Stimulated activated CD8-positive, alpha-beta memory T cell treated with anti-CD3 and anti-CD28 coated beads, Interleukin-2, amount 100 ng/mL, for 1 hour (primary cell): ENCODE measurements at places on chromosomes 16 and 17.
A peak's percentile ranks its signal among the peaks of the same experiment; 100 is the strongest.

DNA sequence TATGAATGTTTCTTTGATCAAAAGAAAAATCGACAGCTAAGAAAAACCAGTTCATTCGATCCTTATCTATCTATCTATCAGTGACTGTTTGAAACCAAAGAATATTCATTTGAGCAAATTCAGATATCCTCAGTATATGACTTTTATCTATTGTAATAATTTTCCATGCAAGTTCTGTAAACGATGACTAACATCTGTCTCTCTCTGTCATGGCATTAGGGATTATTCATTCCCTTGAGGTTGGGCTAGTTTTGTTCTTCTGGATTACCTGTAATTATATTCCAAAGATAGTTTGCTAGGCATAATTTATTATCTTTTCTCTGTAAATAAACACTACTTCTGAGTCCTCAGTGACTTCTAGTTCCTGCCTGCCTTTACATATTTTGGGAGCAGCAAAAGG is 497.7 kb upstream of the CDH11 start:
- DNase-seq: no peak

GRCh38 chr17:37158290-37158689 is 209.5 kb downstream of the AATF start:
- no peak for DNase-seq

- no peak for DNase-seq
Measured at GRCh38 chr16:67028167-67028695, 718 bp upstream of the CBFB start.

- no peak for DNase-seq
Measured at GRCh38 chr16:64217789-64218535, 903.9 kb downstream of the CDH11 start.

GRCh38 chr16:69768666-69769065 is 6.5 kb downstream of the WWP2 start:
- no peak for DNase-seq

DNA sequence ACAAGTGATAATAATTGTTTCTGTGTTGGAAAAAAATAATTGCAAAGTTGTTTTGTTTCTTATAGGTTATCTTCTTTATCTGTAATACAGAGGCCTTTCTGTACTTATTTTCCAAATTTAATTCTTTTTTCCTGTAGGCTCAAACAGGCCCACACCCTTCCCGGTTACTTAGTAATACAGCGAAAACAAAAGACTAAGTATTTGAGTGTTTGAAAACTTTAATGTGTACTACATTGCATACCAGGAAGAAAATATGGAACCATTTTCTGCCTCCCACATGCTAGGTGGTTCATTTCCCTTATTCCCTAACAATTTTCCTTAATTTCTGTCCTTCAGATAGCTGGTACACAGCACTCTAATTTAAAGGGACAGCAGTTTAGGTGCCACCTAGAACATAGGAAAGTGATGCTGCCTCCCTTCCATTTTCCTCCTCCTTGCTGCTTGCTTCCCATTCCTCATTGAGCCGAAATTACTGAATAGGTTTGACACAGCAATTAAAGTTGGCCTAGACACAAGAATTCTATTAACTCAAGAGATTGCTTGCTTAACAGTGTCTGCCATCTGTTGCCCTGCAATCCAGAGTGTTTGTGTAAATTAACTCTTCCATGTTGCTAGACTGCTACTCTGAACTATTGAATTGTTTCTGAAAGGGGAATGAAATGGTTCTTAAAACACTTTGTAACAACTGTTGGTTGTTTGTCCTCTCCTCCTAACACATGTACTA is 24.2 kb downstream of the CYB5B start:
- no peak for DNase-seq

DNA sequence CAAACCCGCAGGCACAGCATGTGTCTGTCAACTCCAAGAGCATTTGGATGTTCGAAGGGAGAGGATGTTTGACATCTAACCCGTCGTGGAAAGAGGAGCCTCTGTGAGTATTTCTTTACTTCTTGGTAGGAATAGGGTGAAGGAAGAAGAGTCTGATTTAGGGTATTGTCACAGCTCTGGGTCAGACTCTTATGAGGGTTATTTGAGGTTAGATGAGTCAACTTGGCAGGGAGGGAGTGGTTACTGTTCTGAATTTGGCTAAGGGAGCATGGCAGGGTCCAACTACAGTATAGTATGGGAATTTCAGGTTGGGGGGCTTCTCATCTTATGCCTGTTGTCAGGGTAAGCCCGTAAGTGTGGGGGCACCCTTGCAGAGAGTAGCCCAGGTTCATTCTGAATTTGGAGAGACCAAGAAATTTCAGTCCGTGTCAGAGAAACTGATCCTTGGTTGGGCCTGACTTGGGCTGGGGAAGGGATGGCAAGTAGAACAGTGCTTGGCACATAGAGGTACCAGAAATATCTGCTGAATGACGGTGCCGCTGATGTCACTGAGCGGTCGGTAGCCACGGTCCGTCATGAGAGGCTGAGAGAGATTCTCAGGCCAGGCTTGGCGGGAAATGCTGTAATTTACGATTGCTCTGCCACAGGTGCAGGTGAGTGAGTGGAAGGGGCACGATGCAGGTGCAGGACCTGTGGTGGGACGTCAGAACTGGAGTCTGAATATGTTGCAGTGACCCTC is 43.2 kb downstream of the MYH3 start:
- no peak for DNase-seq

DNA sequence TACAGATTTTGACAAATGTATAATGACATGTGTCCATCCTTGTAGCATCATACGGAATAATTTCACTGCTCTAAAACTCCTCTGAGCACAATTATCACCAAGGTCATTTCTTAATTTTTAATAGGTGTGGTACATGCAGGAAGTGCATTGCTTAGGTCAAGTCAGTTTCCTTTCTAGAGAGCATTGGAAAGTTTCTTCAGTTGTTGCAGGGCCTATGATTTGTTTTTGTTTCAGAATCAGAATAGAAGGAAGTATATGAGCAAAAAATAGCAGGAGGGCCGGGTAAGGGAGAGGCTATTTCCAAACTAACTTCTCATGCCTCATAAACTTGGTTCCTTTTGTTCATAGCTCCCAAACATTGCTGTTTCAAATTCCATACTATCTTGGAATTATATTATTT is 24.0 kb upstream of the SLFN5 start:
- no peak for DNase-seq

DNA sequence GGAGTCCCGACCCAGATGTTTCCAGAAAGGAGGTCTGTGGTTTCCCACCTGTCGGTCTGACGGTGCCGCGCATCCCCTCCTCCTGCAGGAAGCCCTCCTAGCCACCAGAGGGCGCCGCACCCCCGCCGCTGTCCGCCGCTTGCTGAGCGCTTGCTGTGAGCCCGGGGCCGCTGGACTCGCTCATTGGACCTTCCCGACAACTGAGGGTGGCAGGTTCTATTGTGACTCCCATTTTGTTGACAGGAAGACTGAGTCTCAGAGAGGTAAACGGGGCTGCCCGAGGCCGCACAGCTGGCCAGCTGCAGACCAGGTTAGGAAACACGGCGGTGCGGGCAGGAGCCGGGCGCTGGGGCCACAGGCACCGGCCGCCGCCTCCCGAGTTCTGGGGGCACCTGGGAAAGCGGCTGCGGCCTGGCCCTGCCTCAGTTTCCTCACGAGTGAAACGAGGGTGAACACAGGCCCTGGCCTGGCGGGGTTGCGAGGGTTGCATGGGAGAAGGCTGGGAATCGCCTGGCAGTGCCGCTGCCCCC is 191.1 kb upstream of the CIBAR2 start:
- DNase-seq: peak; percentile 56

DNA sequence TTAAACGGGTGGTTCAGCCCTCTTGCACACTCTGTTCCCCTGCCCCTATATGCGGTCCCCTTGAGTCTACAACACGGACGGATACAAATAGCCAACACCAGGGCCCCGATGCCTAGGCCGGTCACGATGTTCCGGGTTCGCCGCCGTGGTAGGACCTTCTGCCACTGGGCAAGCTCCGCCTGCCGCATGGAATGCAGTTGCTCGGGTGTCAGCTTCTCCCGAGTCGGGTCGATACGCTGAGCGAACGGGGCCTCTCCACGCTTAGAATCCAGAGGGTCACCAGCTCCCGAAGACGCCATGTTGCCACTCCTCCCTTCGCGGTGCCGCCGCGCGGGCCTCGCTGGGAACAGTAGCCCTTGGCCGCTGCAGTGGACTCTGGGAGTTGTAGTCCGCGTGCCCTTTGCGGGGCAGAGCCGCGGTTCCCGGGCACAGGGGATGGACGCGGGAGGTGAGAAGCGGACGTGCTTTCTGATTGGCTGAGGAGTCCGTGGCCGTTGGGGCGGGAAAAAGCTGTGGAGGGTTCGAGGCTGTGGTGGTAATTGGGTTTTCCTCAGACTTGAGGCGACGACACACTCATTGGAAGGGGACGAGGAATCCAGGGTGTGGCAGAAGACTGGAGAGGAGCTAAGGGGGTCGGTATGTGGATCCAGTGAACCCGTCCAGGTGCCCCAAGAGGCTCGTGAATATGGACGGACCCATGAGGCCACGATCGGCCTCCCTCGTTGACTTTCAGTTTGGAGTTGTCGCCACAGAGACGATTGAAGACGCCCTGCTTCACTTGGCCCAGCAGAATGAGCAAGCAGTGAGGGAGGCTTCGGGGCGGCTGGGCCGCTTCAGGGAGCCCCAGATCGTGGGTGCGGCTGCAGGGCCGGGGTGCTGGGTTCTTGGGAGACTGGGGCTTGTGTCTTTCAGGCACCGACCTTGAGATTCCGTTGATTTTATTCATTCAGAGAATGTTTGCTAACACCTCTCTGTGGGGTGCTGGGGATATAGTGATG is at the start of the genes CNTD1 and COA3:
CNTD1 (plus strand) TSS at position 479 of the 998 bp plus-strand sequence; CDS start at position 686, 207 bp downstream.
COA3 (minus strand) TSS at position 322 of the 998 bp plus-strand sequence; CDS start at position 299, 23 bp downstream.
- peak; percentile 57 for DNase-seq

DNA sequence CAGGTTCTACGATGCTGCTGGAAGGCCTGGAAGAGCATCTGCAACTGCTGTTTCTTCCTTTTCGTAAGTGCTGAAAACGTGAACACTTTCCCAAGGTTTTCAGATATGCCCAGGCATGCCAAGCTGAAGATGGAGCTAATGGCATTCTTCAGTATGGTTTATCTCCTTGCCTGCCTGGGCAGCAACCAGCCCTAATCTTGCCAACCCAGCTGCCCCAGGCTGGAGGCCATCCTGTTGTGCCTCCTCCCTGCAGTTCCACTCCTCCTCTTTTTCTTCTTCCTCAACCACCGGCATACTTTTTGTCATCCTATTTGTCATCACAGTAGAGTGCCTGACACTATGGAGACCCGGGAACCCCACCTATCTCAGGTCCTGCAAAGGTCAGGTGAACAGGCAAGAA is 1849.3 kb downstream of the TP53TG3F start:
- DNase-seq: no peak

DNA sequence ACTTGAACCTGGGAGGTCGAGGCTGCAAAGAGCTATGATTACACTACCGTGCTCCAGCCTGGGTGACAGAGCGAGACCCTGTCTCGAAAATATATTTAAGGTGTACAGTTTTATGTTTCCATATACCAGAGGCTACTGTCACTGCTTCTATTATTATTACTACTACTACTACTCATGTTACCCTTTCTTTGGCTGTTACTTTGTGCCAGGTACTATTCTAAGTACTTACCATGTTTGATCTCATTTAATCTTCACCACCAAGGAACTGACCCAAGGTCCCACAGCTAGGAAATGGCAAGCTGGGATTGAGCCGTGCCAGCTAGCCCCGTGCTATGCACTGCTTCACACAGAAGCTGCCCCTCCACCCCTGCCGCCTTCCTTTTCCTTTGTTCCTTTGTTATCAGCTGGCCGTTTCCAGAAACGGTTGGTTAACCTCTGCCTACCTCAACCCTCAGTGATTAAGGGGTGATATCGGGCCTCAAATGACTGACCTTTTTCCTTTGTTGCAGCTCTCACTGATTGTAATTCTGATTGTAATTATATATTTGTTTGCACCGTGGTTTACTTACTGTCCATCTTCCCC is 78.4 kb downstream of the ABCC1 start:
- no peak for DNase-seq

GRCh38 chr17:4167786-4168185 is 24.8 kb downstream of the CYB5D2 start:
- no peak for DNase-seq

- no peak for DNase-seq
Measured at GRCh38 chr16:57627184-57627871, 1.1 kb upstream of the ADGRG1 start.

- no peak for DNase-seq
Measured at GRCh38 chr16:56667581-56668571, at the start of gene MT1G. TSS of gene MT1G (minus strand) at chr16:56668065. CDS start at chr16:56667993, 72 bp downstream.

- no peak for DNase-seq
Measured at GRCh38 chr17:71919186-71919585, 201.6 kb upstream of the SOX9 start.

DNA sequence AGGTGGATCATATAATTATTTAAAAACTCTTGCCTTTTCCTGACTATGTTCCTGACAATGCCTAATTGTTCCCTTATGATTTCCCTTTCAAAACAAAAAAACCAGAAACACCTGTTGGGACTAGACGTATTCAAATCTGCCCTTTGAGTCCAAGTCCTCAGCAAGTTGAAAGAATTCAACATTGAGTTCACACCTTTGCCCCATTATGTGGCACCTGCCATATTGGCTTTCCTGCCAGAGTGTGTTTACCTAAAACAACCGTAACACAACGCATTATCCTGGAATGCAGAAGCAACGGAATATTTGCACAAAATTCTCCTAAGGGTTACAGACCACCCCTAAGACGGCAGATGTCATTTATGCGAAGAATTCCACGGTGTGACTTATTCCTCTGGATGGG is 105.9 kb downstream of the ZFHX3 start:
- DNase-seq: no peak

- DNase-seq: no peak
Measured at GRCh38 chr17:9343516-9343915, 232.1 kb downstream of the STX8 start.

- DNase-seq: no peak
Measured at GRCh38 chr17:50133028-50133768, 3.2 kb upstream of the SAMD14 start.

GRCh38 chr16:54821731-54822130 is 108.9 kb upstream of the IRX5 start:
- DNase-seq: no peak

- DNase-seq: no peak
Measured at GRCh38 chr17:36919407-36919968, 17.8 kb upstream of the LHX1 start.

DNA sequence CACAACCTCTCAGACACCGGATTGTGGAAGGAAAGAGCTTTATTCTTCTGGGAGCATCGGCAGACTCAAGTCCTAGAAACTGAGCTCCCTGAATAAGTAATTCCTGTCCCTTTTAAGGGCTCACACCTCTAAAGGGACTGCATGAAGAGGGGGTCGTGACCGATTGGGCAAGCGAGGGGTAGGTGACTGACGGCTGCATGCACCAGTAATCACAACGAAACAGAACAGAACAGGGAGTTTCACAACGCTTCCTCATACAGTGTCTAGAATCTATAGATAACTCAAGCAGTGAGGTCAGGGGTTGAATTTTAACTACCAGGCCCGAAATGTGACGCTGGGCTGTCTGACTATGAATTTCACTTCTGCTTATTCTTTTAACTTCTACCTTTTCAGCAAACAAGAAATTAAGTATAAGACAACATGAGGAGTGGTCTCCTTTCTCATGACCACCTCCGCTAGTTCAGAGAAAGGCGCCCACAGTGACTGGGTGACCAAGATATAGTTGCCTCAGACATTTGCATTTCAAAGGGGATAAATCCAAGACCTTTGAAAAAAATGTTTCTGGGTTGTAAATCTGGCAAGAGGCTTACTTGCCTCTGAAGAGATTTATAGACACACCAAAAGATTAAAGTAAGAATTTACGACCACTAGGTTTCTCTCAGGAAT is 88.4 kb upstream of the ATF7IP2 start:
- DNase-seq: no peak

GRCh38 chr16:89089120-89089519 is 4.5 kb upstream of the ACSF3 start:
- DNase-seq: no peak

- DNase-seq: no peak
Measured at GRCh38 chr17:30920282-30920681, 1.5 kb upstream of the ADAP2 start.

- no peak for DNase-seq
Measured at GRCh38 chr17:42760652-42761581, at the start of gene RAMP2. TSS of gene RAMP2 (plus strand) at chr17:42761227. CDS start at chr17:42761262, 35 bp downstream.
